Stimulated activated CD8-positive, alpha-beta memory T cell treated with anti-CD3 and anti-CD28 coated beads, Interleukin-15, amount 100 ng/mL, for 24 hours (primary cell): ENCODE measurements at places on chromosomes 12 and 14.

DNA sequence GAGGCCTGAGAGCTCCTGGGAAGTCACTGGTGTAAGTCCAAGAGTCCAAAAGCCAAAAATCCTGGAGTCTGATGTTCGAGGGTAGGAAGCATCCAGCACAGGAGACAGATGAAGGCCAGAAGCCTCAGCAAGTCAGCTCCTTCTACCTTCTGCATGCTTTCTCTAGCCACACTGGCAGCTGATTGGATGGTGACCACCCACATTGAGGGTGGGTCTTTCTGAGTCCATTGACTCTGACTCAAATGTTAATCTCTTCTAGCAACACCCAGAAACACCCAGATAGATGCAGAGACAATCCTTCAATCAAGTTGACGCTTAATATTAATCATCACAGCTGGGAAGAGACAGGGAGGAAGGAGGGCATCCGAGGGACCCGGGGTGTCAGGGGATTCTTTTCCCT lies 305.8 kb downstream of the AACS start:
- no peak for DNase-seq

DNA sequence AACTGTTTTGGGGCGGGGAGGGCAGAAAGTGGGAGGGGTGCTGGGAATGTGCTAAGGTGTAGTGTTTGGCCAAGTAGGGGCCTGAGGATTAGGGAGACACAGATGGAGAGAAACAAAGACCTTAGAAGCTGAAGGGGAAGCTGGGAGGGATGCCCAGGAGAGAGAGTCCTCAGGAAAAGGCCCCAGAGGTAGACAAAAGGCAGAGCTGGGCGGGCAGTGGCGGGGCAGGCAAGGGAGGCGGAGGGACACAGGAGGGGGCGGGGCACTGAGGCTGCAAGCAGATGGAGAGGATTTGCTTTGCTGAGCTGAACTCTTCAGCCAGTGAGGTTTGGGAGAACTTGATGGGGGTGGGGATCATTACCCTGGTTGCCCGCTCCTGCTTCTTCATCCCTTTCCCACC lies 2.8 kb downstream of the PTMS start:
- DNase-seq: no peak

DNA sequence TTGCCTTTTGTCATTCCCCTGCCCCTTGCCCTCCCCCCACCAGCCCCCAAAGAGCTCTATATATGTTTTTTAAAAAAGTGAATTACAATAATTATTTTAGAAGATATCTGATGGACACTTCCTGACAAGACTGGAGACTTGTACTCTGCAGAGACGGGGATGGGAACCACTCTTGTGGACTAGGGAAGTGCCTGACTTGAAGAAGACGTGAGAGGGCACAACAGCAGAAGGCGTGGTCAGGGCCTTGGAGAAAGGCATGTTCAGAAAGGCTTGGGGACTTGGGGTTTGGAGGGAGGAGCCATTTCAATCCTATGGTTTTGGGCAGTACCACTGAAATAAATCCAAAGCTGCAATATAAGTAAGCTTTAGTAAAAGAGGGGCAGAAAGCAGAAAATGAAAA lies 154.7 kb downstream of the APAF1 start:
- DNase-seq: no peak

- no peak for DNase-seq
These were observed 44.5 kb downstream of the GTF2A1 start for GRCh38 chr14:81176241-81176640.

DNA sequence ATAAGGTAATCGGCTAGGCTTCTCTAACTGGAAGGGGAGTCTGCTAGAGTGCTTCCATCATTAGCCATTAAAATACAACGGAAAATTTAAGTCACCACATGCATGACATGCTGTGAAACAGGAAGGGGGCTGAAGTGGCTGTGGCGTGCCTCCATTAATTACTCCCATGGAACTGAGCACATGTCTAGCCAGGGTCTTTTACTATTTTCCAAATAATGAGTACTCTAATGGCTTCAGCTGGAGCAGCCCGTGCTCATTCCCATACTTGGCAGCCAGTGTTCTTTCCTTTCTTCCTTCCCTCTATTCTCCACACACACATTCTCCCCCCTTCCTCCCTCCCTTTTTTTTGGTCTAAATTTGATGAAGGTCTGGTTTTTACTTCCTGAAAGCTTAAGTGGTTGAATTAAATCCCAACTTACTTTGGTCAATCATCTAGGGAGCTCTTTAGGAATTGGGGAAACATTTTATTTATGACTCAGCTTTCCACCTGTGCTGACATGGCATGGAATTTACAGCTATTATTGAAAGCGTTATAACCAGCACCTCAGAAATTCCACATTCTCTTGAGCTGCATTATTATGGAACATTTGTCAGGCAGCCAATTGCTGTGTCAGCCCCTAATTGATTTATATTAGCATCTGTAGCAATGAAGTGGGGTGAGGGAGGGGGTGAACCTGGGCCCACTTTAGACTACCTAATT lies 72.3 kb downstream of the LRIG3 start:
- DNase-seq: no peak

GRCh38 chr12:119113496-119113986 lies 65.2 kb upstream of the HSPB8 start:
- no peak for DNase-seq

- no peak for DNase-seq
These were observed 105.8 kb downstream of the SPTSSA start for GRCh38 chr14:34356264-34356654.

GRCh38 chr14:37122288-37122687 lies 50.1 kb downstream of the SLC25A21 start:
- no peak for DNase-seq

GRCh38 chr12:3920351-3921150 lies 47.4 kb upstream of the PARP11 start:
- no peak for DNase-seq

DNA sequence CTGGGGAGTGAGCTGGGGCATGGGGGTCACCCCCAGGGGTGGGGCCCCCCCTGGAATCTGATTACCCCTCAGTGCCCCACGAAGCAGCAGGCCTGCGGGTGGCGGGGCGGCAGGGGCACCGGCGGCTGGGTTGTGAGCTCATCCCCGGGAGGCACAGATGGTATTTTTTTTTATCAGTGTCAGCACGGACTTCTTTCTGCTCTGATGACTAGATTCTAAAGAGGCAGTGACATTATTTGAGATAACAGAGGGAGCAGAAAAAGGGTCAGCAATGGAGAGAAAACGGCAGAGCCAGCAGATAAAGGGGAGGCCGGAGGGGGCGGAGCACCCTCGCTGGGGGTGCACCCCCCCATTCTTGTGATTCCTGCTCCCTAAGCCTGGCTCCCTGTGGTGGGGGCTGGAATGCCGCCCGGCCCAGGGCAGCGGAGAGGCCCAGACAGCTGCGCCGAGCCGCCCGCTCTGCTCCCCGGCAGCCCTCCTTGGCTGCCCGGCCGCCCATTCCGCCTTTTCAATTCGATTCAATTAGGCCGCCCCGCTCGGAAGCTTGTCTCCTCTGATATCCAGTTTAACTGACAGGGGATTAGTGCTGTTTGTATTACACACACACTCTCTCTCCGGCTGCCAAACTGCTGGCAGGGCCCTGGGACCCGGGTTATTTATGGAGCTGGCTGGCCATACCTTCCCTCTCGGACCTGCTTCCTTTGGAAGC lies 32.9 kb downstream of the MVK start:
- no peak for DNase-seq

DNA sequence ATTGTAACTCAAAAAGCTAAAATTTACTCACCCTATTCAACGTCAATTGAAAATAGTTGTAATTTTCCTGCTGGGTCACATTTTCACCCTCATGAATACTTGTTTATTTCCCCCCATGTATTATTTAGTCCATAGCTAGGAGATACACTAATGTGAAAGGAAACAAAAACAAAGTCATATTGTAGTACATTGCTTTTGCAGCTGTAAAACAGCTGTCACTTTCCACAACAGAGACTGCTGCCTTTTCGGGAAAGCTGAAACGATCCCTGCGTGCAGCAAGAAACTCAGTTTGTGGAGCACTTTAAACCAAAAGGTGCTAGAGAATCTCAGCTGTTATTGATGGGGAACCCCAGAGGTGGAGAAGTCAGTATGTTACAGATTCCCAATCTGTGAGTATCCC lies 4.3 kb downstream of the RACGAP1 start:
- DNase-seq: no peak

DNA sequence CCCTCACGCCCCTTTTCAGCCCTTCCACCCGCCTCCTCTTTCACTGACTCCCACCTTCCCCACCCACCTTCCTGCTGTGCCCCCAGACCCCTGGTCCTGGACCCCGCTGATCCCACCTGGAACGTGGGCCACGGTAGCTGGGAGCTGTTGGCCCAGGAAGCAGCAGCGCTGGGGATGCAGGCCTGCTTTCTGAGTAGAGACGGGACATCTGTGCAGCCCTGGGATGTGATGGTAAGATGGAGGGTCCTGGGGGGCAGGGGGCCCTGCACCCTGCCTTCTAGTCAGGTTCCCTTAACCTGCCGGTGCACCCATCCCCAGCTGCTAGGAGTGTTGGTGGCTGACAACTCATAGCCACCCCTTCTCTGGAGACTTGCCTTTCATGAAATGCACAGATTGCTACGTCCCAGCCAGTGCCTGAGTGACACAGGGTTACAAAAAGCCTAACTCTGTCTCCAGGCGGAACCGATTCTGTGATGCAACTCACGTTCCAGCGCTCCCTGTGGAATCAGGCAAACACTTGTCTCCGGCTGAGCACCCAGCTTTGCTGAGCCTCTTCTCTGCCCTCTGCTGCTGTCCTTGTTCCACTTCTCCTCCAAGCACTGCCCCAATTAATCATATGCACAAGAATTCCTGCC lies 15.0 kb upstream of the OAS2 start:
- DNase-seq: no peak

- DNase-seq: no peak
These were observed 15.7 kb upstream of the MAPKAPK5 start for GRCh38 chr12:111826316-111826715.

GRCh38 chr12:49017891-49018260 lies 700 bp downstream of the PRKAG1 start:
- DNase-seq: no peak

GRCh38 chr12:17371491-17372215 lies 718.3 kb downstream of the RERGL start:
- no peak for DNase-seq

GRCh38 chr12:90069711-90070110 lies 361.1 kb upstream of the ATP2B1 start:
- no peak for DNase-seq

DNA sequence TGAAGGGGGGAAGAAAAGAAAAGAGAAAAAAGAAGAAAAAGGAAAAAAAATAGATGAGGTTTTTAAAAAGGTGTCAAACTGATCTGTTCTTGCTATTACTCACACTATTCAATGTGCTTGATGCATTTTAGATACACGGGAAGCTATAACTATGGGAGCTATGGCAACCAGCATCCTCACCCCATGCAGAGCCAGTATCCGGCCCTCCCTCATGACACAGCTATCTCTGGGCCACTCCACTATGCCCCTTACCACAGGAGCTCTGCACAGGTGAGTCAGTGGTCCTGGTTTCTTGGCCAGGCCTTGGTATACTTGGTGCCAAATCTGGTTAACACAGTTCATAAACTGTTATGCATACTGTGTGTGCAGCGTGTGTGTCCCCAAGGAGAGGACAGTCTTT lies 24.0 kb upstream of the RIC8B start:
- DNase-seq: no peak

DNA sequence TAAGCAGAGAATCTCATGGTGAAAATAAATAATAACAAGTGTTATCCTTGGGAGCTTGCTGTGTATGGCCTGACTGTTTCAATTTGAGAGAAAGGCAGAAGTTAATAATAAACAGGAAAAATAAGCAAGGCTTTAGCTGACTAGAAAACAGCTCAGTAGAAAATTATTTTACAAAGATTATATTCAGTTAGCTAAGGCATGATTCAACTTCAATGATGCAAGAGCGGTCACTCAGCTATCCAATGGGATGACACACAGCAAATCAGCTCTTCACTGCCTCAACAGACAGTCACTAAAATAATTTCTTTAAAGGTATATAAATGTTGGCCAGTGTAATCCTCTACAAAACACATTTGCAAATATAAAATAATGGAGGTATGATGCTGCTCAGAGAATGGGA lies 18.6 kb downstream of the GSTZ1 start:
- DNase-seq: no peak

DNA sequence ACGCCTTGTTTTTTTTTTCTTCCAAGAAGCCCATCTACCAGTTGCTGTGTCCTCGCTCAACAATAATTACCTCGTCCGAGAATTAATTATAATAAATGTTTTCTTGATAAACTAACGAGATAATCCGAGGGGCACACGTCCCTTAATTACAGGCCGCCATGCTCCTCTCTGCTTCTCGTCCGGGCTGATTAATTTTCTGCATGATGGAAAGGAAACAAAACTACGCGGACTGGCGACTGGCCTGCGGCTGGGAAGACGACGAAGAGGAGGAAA lies 2.2 kb downstream of the OTX2 start:
- no peak for DNase-seq

DNA sequence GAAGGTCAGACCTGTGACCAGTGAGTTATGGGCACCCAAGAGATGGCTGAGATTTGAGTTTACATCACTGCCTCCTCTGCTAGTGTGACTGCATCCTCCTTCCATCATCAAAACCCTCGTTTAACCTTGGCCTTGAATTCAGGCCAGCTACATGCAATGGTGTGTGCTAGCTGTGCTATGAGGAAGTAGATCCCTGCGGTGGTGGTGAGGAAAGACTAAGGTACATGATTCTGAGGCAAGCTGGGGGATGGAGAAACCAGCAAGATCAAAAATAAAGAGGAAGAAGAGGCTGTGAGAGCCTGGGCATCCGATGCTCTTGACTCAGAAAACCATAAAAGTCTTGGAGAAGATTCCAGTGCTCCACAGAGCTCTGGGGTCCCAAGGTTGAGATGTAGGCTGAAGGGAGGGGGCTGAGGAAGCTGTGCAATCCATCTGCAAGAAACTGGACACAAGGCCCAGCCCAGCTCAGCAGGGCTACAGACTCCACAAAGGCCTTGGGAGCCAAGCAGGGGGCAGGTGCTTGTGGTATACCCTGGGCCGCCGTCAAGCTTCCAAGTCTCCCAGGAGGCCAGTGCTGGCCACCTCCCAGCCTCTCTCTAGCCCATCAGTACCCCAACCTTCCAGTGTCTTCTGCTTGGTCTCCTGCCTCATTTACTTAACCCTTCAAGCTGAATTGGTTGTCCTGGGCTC lies 774.8 kb downstream of the VRK1 start:
- no peak for DNase-seq

DNA sequence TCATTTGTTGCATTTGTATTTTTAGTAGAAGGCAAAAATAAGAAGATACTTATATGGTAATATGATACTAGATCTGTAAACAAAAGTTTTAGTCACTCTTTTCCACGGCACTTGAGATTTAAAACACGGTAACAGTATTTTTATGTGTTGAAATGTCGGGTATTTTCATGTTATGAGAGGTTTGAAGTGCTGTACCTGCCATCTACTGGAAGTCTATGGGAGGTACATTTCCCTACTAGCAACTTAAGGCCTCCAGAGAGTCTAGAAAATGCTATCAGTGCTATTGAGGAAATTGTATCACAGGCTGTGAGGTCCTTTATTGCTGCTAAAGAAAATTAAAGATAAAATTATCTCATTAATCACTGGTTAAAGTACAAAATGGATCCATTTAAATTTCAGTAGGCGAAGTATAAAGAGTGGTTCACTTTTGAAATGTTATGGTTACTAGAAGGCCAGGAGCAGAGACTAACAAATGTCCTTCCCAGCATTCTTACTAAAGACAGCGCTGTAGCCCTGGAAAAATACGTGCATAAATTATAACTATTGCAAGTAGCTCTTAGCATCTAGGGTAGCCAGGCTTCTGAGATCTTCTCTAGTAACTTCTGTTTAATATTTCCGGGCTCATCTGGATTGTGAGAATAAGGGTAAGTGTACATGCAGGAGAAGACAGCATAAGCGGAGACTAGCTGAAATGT lies 77.6 kb upstream of the PRKD1 start:
- no peak for DNase-seq
